ENCODE measurements at places on chromosomes 5 and 9.

- no peak for DNase-seq
These were observed 334.8 kb downstream of the FBXL17 start for GRCh38 chr5:108046955-108047670.

GRCh38 chr5:171744264-171744663 is 41.4 kb upstream of the SMIM23 start:
- no peak for DNase-seq

GRCh38 chr5:171714851-171715250 is 70.8 kb upstream of the SMIM23 start:
- DNase-seq, result no peak

GRCh38 chr9:81879501-81879916 is 48.7 kb upstream of the SPATA31D4 start:
- DNase-seq, result no peak

- DNase-seq, result no peak
These were observed 121.7 kb upstream of the RGMB start for GRCh38 chr5:98651715-98652114.

DNA sequence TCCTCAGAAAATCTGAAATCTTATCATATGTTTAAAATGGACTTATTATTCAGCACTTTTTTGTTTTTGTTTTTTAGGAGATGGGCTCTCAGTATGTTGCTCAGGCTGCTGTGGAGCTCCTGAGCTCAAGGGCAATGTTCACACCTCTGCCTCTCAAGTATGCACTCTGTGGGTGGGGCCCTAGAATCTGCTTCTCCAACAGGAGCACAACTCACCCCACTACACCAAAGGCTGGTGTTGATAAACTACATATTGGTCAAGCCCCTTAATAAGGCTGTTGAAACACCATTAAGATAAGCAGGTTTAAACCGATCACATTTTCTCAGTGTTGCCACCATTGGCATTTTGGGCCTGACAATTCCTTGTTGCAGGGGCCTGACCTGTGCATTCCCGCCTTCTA is 131.6 kb downstream of the FANCC start:
- no peak for DNase-seq

DNA sequence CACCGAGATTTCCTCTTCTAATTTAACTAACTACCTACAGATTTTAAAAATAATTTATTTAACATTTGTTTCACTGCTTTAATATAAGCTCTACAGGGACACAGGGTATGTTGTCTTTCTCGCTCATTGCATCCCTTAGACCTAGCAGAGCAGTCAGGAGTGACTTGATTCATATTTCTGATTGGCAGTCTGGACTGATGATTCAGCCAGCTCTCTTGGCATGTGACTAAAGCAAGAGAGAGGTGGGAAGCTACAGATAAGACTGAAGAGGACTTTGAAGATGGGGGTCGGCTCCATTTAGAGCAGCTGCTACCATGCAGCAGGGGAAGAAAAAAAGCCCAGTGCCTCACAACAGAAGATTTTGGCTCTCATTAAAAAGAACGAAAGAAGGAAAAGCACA is 173.4 kb upstream of the STK32A start:
- DNase-seq, result no peak

DNA sequence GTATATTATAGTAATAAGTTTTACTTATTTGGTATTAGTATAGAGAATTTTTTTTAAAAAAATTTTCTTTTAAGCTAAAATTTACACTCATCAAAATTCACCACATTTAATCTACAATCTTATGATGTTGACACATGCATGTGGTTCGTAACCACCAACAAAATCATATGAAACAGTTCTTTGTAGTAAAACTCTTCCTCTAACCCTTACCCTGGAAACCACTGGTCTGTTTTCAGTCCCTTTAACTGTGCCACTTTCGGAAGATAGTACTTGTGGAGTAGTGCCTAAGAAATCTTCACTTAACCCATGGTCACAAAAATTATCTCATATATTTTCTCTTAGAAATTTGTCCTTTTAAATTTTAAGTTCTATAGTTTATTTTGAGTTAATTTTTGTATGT is 1498.8 kb downstream of the MAT2B start:
- no peak for DNase-seq

DNA sequence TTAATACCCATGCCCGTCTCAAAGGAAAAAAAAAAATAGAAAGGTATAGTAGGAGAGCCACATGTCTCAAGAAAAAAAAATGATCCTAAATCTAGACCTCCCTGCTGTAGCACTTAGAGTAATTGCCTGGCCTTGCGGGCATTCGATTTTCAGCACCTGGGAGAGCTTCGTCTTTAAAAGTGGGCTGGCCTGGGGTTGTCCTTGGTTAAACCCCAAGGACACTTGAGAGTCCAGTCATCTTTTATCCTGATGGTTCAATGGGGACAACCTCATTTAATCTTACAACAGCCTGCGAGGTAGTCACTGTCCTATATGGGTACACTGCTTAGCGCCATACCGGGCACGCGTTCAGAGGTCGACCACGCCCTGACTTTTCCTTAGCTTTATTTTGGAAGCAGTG is 60.1 kb downstream of the MAT2B start:
- no peak for DNase-seq

- DNase-seq, result no peak
These were observed 12.6 kb upstream of the C5orf58 start for GRCh38 chr5:170220191-170220590.

DNA sequence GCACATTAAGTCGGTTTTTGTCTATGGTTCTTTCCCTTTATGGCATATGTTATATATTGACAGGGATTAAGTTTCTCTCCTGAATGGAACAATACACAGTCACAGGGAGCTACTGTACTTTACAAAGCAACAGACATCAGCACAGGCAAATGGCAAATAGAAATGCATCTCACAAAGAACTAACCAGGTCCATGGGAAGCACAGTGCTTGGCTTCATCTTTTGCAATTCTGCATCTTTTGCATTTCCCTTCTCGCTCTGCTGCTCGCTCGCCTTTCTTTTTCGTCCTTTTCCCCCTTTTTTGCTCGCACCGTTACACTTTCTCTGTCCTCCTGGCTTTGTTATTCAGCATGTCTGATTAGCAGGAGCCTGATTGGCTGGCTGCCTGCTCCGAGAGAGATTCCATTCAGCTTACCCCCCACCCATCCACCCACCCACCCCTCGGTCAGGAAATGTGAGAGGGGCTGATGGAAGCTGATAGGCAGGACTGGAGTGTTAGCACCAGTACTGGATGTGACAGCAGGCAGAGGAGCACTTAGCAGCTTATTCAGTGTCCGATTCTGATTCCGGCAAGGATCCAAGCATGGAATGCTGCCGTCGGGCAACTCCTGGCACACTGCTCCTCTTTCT is at the start of gene ADAMTSL1:
Gene ADAMTSL1 (plus strand): TSS at position 502 of the 628 bp plus-strand sequence. CDS start 80 bp downstream, at position 582.
- no peak for DNase-seq

- DNase-seq, result no peak
These were observed 54.2 kb downstream of the KIAA1958 start for GRCh38 chr9:112540800-112541199.

- no peak for DNase-seq
These were observed 294.8 kb upstream of the KLF4 start for GRCh38 chr9:107784235-107784958.

- DNase-seq, result no peak
These were observed 507.7 kb upstream of the PTGER4 start for GRCh38 chr5:40171971-40172370.

DNA sequence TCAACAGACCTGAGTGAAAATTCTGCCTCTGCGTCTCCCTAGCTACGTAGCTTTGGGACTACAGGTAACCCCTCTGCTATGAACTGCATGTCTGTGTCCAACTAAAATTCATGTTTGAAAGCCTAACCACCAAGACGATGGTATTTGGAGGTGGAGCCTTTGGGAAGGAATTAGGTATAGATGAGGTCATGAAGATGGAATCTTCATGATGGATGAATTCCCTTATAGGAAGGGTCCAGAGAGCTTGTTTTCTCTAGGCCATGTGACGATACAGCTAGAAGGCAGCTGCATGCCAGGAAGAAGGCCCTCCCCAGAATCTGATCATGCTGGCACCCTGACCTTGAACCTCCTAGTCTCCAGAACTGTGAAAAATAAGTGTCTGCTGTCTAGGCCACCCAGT is 296.4 kb downstream of the SLIT3 start:
- no peak for DNase-seq

- no peak for DNase-seq
These were observed 535 bp downstream of the DOLPP1 start for GRCh38 chr9:129081388-129081904.

DNA sequence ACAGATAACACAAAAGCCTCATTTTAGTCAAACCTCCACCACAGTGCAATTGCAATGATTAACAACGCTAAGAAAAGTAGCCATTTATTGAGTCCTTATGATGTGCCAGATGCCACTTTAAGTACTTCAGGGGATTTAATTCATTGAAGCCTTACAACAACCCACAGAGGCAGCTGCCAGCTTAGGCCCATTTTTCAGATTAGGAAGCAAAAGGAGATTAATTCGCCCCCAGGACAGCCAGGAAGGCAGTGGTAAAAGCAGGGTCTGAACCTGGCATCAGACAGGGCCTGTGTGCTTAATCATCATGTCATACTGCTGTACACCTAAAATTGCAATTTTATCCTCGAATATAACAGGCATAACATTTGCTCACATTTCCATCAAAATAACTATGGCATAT is 23.9 kb downstream of the MED27 start:
- DNase-seq, result no peak

GRCh38 chr5:146118322-146118721 is 12.9 kb upstream of the PLAC8L1 start:
- DNase-seq, result no peak

- no peak for DNase-seq
These were observed 78.8 kb upstream of the STK32A start for GRCh38 chr5:147156012-147156411.

DNA sequence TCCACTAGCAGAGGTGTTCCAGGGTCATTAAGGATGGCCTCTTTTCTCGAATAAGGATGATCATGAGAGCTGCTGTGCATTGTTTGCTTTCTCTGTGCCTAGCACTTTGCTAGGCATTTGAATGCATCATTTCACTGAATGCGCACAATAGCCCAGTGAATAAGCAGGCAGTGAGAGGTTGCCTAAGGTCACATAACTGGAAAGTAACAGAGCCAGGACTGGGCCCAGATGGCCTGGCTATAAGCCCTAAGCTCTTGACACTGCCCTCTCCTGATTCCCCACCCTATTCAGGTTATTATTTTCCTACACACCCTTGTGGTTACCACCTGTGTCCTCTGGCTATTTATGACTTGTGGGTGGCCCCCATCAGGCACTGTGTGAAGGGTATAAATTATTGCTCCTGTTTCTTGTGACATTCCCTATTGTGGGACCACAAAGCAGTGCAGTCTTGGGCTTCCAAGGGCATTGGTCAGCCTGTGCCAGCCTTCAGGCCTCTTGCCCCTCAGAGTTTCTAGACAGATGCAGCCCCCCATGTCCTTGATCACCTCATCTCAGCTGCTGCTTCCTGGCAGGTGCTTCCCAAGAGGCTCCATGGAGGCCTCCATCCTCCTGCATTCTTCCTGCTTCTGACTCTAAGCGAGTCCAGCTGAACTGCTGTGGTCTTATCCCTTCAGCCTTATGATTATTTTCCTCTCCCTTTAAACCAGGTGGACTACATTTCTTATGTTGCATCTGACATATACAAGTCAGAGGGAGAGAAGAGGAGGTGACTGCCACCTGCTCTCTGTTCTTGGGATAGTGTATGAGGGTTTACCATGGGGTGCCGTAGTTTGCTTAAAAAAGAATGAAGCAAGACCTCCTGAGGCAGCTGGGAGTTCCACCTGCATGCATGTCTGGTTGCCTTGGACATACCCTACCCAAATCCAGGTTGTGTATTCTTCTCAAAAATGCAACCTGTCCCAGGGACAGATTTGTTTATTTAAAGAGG is 47.6 kb downstream of the ANGPTL2 start:
- DNase-seq, result no peak

DNA sequence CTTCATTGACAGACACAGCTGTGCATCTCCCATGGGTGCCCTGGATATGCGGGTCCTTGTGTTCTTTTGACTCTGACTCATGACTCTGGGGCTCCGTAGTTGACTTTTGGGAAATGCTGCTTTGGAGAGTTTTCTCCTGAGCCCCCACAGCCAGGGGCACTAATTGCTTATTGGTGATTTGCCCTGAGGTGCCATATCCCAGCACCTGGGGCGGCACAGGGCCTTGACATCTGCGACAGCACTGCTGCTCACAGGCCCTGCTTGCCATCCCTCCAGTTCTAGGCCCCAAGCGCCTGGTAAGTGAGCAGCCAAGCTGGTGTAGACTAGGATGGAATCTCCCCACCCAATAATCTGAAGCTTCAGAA is 75.1 kb downstream of the AMBP start:
- no peak for DNase-seq

- no peak for DNase-seq
These were observed 4.6 kb downstream of the DBH start for GRCh38 chr9:133640580-133641395.

DNA sequence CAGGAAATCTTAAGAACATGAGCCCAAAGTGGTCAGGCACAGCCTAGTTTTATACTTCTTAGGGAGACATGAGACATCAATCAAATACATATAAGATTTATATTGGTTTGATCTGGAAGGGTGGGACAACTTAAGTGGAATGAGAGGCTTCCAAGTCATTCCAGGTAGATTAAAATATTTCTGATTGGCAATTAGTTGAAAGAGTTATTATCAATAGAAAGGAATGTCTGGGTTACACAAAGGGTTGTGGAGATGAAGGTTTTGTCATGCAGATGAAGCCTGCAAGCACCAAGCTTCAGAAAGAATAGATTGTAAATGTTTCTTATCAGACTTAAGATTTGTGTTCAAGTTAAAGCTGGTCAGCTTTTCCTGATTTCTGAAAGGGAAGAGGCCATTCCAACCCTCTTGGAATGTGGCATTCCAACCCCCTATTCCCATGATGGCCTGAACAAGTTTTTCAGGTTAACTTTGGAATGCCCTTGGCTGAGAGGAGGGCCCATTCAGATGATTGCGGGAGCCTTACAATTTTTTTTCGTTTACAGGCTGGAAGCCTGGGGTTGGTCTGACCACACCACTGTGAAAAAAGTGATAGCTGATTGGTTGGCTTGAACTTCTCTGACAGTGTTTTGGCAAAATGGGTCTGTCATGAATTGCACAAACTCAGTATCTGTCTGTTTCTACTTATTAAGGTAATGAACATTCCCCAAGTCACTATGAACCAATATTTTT is 245.6 kb upstream of the RAI14 start:
- DNase-seq, result no peak

- no peak for DNase-seq
These were observed 2.8 kb downstream of the CKS2 start for GRCh38 chr9:89313842-89314241.

- no peak for DNase-seq
These were observed 19.9 kb upstream of the MUSK start for GRCh38 chr9:110648696-110649095.

- DNase-seq, result peak; percentile 29
These were observed 1.4 kb downstream of the ATOSB start for GRCh38 chr9:35114113-35114839.

- DNase-seq, result no peak
These were observed 14.8 kb downstream of the PPP3R2 start for GRCh38 chr9:101579711-101580545.

DNA sequence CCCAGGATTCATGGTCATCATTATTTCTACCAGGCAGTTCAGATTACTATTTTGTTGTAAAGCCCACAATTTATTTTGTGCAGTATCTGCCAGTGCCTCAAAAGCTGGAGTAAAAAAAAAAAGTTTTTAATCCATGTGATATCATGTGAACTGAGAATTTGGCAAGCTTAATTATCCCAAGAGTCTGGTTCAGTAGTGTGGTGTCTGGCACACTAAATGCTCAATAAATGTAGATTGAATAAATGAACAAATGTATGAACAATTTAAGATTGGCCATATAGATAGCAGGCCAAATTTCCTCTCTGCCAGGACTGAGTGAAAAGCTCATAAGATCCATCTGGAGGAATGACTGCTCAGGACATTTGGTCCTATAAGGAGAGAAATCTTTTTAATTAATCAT is 533.0 kb downstream of the TLE1 start:
- DNase-seq, result no peak

GRCh38 chr5:96148376-96148775 is 186.7 kb upstream of the ELL2 start:
- no peak for DNase-seq
